ENCODE measurements at places on chromosomes 11 and 22.

DNA sequence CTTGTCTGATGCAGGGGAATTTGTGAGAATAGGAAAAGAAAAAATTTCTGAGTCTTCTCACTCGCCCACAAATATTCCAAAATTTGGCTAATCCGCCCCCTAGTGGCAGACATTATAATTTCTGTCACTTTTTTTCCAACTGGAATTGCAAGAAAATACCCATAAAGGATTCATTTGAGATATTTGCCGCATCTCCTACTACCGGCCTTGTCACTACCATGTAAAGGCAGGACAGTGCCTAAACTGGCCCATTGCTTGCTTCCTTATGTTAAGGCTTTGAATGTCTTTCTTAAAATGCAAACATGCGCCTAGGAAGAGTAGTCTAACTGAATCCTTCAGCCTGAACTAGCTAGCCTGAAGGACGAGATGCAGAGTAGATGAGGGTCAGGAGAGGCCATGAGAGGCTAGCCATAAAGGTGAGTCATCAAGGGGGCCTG lies 9.3 kb upstream of the CEP295 start:
- peak; percentile 37 for DNase-seq

DNA sequence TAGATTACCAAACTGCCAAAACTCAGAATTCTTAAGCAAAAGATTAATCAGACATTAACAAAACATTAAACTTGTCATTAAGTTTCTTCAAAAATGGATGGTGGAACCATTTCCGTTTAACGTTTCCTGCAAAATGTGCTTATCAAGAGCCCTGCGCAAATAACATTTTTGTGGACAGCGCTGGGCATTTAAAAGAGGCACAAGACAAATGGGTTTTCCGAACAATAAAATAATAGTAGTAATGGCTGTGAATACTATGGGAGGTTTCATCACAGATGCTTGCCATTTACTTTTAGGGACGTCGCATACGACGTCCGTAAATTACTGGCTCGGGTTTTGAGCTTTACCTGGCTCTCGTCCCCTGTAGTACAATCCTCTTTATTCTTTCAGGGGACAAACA lies 1.1 kb downstream of the NPAT start:
- no peak for DNase-seq

- no peak for DNase-seq
Measured at GRCh38 chr11:12439615-12440014, 62.2 kb downstream of the PARVA start.

DNA sequence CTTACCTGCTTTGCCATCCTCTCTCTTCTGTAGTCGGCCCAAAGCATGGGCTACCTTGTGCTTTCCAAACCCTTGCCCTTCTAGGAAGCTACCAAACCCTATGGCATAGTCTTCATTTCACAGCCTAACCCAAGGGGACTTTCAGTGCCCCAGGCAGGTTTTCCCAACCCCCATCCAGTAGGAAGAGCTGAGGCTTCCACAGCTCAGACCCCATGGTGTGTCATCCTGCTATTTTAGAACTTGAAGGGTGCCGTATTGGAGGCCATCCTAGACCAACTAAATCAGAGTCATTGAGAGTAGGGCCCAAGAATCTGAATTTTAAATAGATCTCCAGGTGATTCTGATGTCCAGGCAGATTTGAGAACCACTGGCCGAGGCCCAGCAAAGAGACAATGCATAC lies 31.9 kb upstream of the TUB start:
- DNase-seq: no peak

DNA sequence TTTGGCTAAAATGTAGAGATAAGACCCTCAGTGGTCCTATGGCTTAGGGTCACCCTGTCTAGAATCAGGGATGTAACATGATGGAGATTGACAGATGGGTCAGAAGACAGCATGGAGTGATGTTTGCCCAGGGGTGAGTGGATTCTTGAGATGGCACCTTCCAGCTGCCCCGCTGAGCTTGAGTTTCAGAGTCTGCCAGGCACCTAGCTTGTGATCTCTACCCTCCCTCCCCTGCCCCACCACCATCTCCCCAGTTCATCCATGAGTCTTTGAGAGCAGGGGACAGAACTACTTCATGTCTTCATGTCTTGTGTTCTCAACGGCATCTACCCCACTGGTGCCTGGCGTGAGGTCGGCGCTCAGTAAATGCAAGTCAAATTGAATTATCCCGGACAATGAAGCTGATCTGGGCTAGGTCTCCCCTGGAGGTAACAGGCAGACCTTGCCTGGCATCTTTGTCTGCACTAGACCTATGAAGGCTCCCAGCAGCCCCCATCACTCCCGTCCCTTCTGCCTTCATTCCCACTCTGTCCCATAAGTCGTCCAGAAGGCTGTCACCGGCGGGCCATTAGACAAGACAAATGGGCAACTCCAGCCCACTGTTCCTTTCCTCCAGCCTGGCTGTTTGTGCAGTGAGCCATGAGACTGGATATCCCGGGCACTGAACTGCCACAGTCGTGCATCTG lies 239.2 kb upstream of the TBCEL start:
- no peak for DNase-seq

DNA sequence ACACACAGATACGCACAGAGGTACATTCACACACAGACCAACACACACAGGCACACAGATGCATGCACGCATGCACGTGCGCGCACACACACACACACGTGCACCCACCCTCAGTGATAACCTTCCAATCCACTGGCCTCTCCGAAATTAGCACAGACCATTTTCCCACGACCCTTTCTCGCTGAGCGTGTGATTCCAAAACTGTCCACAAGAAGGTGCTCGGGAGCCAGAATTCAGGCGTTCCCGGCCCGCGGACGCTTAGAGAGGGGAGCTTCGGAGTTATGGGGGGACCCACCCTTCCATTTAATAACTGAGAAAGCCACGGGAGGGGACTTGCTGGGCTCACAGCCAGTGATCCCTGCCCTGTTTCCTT lies 33.8 kb upstream of the SLC35C1 start:
- DNase-seq: peak; percentile 82

GRCh38 chr11:72238040-72238450 lies 5.9 kb downstream of the PHOX2A start:
- peak; percentile 61 for DNase-seq

DNA sequence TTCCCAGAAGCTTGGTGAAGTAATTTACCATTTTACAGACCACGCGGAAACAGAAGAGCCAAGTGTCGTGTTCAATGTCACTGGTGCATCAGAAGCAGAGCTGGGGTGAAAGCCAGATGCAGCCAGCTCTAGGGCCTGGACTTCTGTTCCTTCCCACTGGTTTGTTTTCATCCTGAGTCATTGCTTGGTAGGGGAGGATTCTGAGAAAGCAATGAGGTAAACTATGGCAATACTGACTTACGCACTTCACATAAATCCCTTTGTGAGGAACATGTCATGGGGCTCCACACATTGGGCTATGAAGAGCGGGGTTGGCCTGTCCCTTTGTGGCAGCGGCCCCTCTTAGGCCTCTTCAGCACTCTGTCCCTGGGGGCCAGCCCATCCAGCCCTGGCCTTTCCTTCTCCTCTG lies 52.4 kb upstream of the RBFOX2 start:
- DNase-seq: no peak

DNA sequence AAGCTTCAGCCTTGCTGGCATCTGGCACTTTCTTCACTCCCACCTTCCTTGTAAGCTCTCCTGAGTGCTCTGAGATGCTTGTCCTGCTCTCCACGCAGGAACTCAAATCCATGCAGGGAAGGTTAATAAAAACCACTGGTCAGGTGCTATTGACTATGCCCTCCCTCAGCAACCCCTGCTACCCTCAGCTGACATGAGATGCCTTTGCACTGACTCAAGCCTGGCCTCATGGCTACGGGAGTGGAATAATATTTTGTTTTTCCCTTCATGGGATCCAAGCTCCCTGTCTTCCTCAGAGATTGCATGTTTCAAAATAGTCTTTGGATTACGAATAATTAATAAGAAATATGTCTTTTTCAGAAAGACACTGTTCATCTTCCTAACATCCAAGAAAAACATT lies 31.7 kb upstream of the ABCC8 start:
- DNase-seq: no peak

DNA sequence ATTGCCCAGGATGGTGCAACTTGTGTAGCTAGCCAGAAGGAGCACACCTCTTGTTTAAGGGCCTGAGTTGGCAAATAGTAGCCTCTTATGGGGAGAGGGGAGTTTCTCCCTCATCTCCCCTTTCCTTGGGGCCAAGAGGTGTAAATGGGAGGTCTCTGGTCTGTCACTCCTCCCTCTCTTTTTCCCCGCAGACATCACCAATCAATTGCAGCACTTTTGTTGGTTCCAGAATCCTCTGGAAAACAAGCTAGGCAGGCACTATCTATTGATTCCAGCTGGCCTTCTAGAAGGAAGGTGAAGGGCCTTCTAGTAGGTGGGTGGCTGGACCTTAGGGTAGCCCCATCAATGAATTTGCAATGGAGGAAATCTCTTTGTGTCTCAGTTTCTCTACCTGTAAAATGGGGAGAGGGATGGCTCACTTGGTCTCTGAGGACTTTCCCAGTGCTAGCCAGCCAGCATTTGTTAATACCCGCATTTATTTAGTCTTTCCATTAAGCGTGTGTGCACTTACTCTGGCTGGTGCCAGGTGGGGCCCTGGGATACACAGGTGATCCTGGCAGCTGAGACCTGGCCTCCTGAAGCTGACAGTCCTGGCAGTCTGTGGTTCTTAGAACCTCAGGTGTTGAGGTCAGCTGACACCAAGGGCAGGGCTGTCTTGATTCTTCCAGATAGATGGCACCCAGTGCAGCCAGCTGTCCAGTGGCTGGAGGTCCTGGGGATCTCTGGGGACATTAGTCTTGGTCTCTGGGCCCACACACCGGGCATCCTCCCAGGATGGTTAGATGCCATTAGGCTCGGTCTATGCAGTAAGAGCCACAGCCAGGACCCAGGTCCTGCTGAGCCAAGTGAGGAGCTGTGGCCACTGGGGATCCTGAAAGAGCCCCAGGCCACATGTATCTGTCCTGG lies 51.7 kb downstream of the TSPAN18 start:
- no peak for DNase-seq

GRCh38 chr11:109267293-109268095 lies 154.5 kb upstream of the C11orf87 start:
- no peak for DNase-seq

GRCh38 chr11:108204376-108204775 lies 18.1 kb downstream of the NPAT start:
- DNase-seq: no peak

DNA sequence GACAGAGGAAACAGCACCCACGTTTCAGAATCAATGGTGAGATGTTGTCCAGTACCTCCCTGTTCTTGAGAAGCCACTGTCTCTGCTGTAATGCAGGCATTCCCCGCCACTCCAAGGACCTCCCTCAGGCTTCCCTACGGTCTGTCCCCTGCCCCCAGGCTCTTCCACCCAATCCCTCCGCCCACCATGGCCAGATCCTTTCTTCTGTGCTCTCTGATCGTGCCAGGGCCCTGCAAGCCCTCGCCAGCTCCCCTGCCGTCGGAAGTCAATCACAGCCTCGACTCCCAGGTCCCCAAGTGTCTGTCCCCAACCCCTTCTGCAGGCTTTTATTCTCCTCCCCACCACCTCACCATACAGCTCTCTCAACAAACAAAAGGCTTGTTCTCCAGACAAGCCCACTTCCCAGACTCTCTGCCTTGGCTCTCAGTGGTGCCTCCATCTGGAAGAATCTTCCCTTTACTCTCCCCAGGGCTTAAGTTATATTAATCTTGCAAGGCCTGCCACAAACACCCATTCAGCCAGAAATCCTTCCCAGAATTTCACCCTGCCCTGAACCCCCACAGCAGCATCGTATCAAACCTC lies 13.7 kb downstream of the SCN4B start:
- DNase-seq: no peak

GRCh38 chr11:11512502-11512901 lies 109.3 kb downstream of the GALNT18 start:
- no peak for DNase-seq

DNA sequence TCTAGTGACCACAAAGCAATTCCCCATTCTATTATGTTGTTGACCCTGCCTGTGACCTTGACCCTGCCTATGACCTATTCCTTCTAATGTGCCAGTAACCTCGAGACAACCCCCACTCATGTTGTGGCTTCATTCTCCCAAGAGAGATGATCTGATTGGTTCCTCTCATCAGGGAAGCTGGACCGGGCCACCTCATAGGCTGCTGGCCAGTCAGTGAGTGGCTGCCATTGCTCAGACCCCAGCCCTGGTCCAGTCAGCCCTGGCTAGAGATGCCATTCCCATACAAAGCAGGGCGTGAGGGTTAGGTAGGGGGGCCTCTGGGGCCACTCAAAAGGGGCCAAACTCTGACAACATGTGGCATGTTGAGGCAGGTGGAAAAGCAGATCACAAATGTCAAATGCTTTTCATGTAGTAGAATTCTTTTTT lies 11.9 kb downstream of the SLC29A2 start:
- no peak for DNase-seq

DNA sequence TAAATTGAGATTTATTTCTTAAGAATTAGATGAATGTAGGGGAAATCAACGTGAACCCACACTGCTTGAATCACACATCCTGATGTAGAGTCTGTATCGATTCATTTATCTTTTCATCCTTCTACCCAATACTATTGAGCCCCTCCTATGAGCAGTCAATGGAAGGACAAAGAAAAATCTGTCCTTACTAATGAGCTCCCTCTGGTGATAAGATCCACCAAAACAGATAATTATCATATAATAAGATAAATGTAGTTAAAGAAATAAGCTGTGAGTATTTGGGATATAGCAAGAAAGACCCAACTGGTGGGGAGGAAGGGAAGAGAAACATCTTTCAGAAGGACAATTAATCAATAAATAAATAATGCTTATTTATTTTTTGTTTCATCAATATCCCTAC lies 385.1 kb upstream of the CCDC90B start:
- DNase-seq: no peak

- no peak for DNase-seq
Measured at GRCh38 chr22:28833276-28833923, 33.0 kb upstream of the XBP1 start.

DNA sequence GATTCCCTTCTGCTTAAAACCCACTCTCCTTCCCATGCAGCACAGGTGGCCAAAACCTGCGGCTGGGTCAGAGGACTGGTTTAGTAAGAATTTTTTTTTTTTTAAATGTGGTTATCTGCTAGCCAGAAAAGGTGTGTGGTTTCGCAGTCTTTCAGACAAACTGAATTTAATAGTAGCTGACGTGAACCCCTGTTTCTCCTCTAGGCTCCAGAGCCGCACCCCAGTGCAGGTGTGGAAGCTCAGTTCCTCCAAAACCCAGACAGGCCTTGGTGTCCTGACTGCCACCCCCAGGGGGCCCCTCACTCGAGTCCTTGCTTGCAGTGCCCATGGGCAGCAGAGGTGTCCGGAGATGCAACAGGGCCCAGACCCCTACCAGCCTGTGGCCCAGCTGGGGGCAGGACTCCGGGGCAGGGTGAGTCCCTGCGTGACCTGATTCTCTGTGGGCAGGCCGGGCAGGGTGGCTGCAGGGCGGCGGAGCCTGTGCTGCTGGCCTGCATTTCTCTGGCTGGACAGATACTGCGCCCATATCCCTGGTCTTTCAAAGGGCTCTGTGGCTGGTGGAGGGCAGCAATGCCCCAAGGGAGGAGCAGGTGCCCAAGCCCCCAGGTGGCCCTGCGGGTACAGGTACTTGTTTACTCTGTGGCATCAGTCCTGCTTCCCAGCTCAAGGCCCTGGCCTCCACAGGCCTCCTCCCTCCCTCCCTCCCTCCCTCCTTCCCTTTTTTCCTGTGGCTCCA lies 15.2 kb downstream of the KCNQ1 start:
- DNase-seq: no peak

GRCh38 chr11:121936781-121937447 lies 179.1 kb downstream of the BLID start:
- no peak for DNase-seq

- DNase-seq: peak; percentile 62
Measured at GRCh38 chr22:24424001-24424900, 3.1 kb upstream of the ADORA2A start.
